ENCODE measurements at places on chromosomes 1 and 21. TPM values are rescaled to one million over a fixed set of nuclear protein-coding genes. Genes with fewer than 3 reads are reported as not detected.

Gene SPRR5
- total RNA-seq = not detected

Gene OPRD1
- total RNA-seq = 0.05 TPM

Gene PTPN14
- total RNA-seq = 39.2 TPM

Gene LCE3E
- total RNA-seq = not detected

Gene TNN
- total RNA-seq = 2.2 TPM

Gene ADGRB2
- total RNA-seq = 13.4 TPM

Gene SSX2IP
- 33.3 TPM for total RNA-seq

Gene SOX13
- total RNA-seq = 12.8 TPM

Data from urinary bladder (tissue), 4 donors.